ENCODE measurements at places on chromosomes 7 and 10. TPM values are rescaled to one million over a fixed set of nuclear protein-coding genes. Genes with fewer than 3 reads are reported as not detected.

- no peak for DNase-seq
These were observed 15.1 kb downstream of the FBXL13 start for GRCh38 chr7:103059471-103059870.

DNA sequence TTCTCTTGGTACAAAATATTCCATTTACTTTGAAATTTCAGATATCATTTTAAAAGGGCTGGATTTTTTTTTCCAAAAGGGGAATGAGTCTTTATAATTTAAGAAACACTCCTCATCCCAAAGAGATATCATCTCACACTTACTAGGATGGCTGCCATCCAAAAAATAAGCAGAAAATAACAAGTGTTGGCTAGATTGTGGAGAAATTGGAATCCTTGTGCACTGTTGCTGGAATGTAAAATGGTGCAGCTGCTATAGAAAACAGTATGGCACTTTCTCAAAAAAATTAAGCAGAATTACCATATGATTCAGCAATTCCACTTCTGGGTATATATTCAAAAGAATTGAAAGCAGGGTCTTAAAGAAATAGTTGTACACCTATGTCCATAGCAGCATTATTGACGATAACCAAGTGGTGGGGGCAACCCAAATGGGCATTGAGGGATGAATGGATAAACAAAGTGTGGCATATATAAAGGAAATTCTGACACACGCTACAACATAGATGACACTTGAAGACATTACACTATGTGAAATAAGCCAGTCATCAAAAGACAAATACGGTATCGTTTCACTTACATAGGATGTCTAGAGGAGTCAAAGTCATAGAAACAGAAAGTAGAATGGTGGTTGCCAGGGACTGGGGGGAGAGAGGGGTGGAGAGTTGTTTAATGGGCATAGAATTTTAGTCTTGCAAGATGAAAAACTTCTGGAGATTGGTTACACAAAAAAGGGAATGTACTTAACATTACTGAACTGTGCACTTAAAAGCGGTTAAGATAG lies 53.8 kb downstream of the LSM5 start:
- DNase-seq = no peak

GRCh38 chr7:119929891-119930290 lies 343.1 kb upstream of the KCND2 start:
- DNase-seq = no peak

GRCh38 chr10:30039567-30039966 lies 19.8 kb downstream of the JCAD start:
- no peak for DNase-seq

DNA sequence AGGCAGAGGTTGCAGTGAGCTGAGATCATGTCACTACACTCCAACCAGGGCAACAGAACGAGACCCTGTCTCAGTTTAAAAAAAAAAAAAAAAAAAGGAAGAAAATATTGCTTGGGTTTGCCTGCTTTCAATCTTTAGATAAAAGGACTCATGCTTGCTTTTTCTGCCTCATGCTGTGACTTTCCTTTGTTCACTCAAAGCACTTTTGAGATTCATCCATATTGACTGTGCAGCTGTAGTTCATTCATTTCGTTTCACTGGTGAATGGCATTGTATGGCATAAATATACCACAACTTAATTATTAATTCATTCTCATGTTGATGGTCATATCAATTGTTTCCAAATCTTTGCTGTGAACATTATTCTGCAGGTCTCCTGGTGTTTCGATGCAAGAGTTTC lies 97.6 kb upstream of the NFE2L3 start:
- no peak for DNase-seq

DNA sequence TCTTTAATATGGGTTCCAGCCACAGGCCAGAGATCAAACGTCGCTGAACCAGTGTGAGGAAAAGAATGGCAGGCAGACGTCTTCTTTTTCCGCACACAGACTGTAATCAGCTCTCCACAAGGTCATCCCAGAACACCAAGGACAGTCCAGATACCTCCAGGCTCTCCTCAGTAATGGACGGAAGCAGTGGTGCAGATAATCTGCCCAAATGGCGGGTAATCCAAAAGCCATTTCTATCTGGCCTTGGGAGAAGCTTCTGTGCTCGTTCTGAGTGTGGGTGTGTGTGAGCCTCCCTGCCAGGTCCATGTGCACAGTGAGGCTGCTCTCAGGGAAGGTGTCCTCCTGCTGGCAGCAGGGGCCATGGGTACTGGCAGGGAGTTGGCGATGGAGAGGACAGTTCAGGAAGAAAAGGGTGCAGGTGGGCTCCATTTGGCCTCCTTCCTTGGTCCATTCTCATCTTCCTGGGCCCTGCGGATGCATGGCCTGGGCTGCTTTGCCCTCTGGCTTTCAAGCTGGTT lies 15.6 kb upstream of the TEX36 start:
- no peak for DNase-seq

DNA sequence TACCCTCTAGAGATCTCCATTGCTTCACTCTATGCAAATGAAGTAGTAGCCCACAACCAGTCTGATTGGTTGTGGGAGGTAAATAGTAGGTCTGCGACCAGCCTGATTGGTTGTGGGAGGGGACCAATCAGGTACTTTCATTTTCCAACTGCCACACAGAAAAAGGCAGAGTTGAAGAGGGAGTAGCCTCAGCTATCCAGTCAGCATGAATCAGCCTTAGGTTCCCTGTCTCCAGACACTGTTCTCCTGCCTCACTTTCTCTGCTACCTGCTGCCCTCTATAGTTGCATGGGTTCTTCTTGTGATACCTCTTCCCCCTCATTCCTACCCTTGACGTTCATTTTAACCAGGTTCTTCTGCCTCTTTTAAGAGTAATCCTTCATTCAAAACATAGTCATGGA lies 114.5 kb upstream of the LYZL1 start:
- DNase-seq = no peak

LRRTM3 gene
- not detected for total RNA-seq

SGMS1 gene
- 24.8 TPM for total RNA-seq

ZNF239 gene
- 0.63 TPM for total RNA-seq

ZPBP gene
- total RNA-seq = not detected

SH2B2 gene
- total RNA-seq = 0.77 TPM

ASIC3 gene
- 13.8 TPM for total RNA-seq
